ENCODE measurements at places on chromosomes 6 and 20. TPM values are rescaled to one million over a fixed set of nuclear protein-coding genes. Genes with fewer than 3 reads are reported as not detected.

Gene PROKR2
- not detected for total RNA-seq

Gene EPPIN
- 137 TPM for total RNA-seq

DNA sequence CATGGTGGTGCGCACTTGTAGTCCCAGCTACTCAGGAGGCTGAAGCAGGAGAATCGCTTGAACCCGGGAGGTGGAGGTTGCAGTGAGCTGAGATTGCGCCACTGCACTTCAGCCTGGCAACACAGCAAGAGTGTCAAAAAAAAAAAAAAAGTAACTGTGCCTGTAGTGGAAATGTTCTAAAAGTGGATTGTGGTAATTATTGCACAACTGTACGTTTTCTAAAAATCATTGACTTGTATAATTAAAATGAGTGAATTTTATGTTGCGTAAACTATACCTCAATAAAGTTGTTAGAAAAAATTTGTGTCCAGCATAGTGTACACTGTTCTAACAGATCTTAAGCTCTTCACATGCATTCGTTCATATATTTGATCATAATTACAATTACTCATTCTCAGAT, 5.5 kb downstream of the SEC23B start:
- no peak for DNase-seq

GRCh38 chr20:31853481-31853880, 8.1 kb upstream of the FOXS1 start:
- DNase-seq: no peak

DNA sequence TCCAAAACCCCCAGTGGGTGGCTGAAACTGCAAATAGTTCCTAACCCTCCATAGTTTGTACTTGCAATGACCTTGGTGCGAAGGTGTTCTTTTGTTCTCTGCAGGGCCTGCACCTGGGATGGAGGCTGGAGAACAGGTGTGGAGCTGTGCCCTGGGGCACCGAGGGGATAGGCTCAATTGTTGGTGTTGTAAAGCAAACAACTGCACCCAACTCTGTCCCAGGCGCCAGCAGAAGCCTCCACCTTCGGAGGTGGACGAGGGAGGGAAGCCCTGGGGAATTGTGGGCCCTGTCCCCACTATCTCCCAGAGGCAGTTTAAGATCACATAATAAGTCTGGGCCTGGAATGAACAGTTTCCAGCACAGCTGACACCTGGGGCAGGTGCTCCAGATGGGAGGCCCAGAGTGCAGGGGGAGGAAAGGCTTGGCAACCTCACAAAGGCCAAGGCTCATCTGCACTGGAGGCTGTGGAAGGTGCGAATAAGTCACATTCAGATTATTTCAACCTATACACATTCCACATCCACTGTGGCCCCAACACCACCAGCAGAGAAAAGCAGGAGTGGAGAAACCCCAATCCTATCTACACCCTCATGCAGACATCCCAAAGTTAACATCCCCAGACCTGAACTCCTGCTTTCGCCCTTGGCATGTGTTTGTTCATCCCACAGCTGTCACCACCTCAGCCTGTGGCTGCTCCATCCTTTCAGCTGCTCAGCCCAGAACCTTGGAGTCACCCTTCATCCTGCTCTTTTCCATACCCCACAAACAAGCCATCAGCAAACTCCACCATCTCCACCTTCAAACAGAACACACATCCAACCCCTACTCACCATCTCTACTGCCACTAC, 12.3 kb upstream of the CBFA2T2 start:
- no peak for DNase-seq

- DNase-seq: no peak
These were observed 1.2 kb upstream of the ZSCAN31 start for GRCh38 chr6:28337121-28337520.

All from prostate gland (tissue), 2 donors.